MV-4-11 (cell line): ENCODE measurements at places on chromosomes 13 and 19.

GRCh38 chr13:65748227-65748626 is 1481.9 kb downstream of the PCDH9 start:
- DNase-seq: no peak

DNA sequence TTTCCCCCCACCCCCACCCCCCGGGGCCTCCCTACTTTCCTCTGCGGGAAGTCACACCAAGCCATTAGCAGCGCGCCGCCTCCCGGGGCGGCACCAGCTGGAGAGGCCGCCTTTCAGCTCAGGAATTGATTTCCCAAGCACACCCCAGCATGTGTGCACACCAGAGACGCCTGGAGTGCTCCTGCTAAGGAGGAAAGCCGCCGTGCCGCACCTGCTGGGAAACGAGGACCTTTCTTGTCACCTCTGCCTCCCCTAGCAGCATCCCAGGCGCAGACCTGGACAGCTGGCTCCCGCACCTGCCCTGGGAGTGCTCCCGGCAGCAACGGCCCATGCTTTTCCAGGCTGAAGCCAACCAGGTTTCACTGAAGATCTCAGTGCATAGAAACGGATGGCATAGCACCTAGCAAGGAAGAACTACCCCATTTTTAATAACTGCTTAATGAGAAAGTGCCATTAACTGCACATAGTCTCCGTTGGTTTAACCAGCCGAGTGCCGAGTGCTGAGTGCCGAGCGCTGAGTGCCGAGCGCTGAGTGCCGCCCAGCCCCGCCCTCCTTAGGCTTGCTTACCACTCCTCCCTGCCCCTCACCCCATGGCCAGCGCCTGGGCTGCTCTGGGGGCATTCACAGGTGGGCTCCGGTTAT is 165.0 kb downstream of the USP12 start:
- no peak for DNase-seq

GRCh38 chr13:74280795-74281490 is 146.7 kb upstream of the KLF12 start:
- DNase-seq: no peak

DNA sequence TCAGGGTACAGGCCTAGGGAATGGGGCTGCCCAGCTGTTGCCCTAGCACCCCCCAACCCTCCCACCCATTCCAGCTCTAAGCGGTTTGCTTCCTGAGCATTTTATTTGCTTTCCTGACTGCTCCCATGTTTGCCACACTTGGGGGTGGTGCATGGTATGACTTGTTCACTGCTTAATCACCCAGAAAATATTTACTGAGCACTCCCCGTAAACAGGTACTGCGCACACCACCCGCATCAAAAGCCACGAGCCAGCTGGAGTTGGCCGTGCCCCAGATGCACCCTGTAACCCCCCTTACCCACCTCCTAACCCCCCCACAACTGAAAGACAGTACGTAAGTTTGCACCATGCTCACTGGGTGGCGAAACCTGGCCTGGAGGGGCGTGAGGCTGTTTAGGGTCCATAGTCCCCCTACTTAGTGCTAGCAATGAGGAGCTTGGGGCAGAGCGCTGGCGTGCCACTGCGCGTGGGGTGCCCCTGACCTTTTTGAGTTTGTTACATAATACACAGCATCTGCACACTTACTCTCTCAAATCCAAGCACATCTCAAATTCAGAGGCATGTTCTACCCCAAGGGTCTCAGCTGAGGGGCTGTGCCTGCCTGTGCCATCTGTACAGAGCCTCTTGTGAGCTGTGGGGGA is 29.8 kb downstream of the DPF1 start:
- no peak for DNase-seq

- DNase-seq: peak; percentile 85
Observed at GRCh38 chr13:114142640-114143490, 10.4 kb upstream of the RASA3 start.

- no peak for DNase-seq
Observed at GRCh38 chr13:51818781-51819511, 15.0 kb upstream of the DHRS12 start.

DNA sequence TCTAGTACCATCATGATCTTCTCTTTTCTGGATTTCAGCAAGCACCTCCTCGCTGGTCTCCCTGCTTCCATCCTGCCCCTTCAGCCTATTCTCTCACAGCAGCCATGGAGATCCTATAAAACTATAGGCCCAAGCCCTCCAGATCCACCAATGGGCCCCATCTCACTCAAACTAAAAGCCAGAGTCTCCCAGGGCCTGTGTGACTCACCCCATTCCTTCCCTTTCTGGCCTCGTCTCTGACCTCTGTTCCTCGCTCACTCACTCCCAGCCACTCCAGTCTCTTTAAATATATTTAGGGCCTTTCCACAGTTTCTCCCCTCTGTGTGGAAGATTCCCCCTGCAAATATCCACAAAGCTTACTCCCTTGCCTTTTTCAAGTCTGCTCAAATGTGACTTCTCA is 89.7 kb downstream of the HSPH1 start:
- no peak for DNase-seq

GRCh38 chr19:52227196-52227940 is 37.5 kb downstream of the PPP2R1A start:
- no peak for DNase-seq

- DNase-seq: peak; percentile 45
Observed at GRCh38 chr19:39497996-39498797, 550 bp upstream of the DLL3 start.

- DNase-seq: peak; percentile 79
Observed at GRCh38 chr19:756236-756635, 5.3 kb downstream of the MISP start.

- peak; percentile 24 for DNase-seq
Observed at GRCh38 chr19:13315495-13315894, 165.3 kb downstream of the IER2 start.

- no peak for DNase-seq
Observed at GRCh38 chr13:74571811-74572210, 437.6 kb upstream of the KLF12 start.

DNA sequence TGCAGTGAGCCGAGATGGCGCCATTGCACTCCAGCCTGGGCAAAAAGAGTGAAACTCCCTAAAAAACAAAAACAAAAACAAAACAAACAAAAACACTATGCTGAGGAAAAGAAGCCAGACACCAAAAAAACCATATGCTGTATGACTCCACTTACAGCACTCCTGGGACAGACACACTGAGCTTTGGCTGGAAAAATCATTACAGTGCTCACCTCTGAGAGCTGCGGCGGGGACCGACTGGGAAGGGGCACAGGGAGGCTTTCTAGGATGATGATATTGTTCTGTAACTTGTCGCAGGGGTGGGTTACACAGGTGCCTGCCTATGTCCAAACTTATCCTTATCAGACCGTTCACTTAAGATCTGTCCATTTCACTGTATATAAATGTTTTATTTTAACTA is 7.8 kb downstream of the PNMA8A start:
- DNase-seq: no peak

- no peak for DNase-seq
Observed at GRCh38 chr13:29532116-29532515, 63.4 kb downstream of the SLC7A1 start.

DNA sequence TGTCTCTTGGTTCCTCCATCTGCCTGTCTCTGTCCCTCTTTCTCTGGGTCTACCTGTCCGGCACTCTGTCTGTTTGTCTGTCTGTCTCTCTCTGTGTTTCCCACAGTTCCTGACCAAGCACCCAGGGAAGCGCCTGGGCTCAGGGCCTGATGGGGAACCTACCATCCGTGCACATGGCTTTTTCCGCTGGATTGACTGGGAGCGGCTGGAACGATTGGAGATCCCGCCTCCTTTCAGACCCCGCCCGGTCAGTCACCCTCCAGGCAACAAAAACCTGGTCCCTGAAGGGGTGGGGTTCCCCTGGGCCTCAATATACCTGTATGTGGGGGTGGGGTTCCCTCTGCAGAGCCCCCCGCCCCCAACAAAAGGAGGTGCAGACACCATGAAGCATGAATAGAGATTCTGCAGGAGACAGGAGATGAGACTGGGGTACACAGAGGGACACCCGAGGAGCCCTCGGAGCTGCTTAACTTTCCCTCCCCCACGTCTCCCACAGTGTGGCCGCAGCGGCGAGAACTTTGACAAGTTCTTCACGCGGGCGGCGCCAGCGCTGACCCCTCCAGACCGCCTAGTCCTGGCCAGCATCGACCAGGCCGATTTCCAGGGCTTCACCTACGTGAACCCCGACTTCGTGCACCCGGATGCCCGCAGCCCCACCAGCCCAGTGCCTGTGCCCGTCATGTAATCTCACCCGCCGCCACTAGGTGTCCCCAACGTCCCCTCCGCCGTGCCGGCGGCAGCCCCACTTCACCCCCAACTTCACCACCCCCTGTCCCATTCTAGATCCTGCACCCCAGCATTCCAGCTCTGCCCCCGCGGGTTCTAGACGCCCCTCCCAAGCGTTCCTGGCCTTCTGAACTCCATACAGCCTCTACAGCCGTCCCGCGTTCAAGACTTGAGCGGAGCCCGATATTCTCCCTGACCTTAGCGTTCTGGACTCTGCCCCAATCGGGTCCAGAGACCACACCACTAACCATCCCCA is 2.6 kb upstream of the CACNG7 start:
- DNase-seq: no peak

DNA sequence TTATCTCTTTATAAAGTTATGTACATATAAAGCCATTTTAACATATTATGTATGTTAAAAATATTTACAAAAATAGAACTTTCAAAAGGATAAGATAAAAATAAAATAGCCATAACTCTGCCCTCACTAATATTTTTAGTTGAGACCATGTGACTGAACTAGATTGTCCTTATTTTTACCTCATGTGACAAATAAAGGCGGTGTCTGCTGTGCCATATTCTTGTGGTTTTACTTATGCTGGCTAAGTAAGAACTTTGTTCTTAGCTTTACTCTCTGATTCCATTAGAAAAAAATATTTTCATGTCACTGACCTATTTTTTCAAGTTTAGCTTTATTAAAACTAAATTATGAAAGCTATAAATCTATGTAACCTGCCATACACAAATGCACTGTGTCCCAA is 135.6 kb upstream of the TSC22D1 start:
- no peak for DNase-seq

DNA sequence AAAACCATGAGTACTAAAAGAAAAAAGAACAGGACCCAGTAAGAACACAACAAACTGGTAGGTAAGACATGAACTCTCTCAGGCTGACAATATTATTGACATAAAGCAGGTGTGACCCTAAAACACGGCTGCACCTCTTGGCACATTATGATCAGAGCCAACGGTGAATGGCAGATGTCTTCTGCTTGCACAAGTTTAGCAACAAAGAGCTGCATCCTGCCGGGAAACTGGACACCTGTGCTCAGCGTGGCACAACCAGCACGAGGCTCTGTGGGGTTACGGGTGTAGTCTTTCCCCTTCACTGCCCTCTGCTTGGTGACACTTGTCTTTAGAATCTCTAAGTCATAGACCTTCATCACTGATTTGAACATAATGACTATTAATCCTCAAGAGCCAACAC is 97.9 kb downstream of the DOCK9 start:
- no peak for DNase-seq

GRCh38 chr19:2033115-2033824 is 17.8 kb upstream of the BTBD2 start:
- no peak for DNase-seq

DNA sequence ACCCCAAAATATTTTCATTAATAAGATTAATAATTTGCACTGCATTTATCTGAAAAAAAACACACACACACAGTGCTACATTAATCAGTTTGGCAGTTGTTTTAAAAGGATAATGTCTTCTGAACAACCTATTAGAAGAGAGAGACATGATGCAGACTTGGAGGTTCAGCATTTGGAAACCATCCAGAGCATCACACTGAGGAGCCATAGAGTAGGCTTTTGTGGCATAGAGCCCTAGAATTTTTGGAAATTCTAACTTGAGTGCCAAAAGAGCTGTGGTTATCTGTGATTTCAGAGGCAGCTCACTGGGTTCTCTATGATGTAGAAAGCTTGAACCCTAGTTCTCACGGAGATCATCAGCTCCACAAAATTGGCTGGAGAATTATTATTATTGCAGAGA is 90.2 kb downstream of the RFC3 start:
- DNase-seq: no peak

DNA sequence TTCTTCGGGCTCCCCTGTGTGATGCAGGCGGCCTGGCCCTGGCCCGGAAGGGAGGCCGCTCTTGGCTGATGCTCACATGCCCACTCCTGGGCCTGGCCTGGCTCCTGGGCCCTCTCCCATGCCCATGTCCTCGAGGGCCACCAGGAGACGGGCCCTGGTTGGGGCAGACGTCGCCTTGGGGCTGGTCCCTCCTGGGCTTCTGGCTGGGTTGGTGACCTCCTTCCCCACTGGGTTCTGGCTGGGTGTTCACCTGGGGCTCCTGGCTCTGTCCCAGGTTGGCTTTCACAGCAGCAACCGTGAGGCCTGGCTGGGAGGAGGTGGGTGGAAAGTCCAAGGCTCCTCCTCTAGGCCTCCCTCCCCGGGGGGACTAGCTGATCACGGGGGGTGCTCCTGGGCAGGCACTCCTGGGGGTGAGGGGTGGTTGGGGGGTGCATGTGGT is 15.5 kb upstream of the SLC7A10 start:
- DNase-seq: no peak

- DNase-seq: peak; percentile 12
Observed at GRCh38 chr13:27868641-27869435, 51.0 kb upstream of the PDX1 start.

DNA sequence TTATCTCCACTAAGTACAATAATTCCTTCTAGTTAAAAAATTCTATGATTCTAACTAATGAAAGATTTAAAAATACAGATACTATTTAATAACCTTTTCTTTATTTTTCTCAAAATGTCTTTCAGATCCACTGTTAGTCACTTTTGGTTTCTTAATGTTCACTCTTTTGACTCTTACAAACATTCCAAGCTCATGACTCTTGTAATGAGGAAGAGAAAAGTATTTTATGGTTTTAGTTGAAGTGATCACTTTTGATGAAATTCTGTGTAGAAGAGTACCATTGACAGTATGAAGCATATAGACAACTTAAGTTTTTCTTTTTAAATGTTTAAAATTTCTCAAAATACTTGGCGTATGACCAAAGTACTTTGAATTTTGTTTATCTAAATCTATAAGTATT is 27.8 kb downstream of the COG3 start:
- DNase-seq: no peak

GRCh38 chr13:28001049-28001448 is 12.6 kb upstream of the URAD start:
- no peak for DNase-seq

- DNase-seq: no peak
Observed at GRCh38 chr13:32150794-32151193, 119.2 kb downstream of the FRY start.

GRCh38 chr19:33133438-33134031 is 1.6 kb downstream of the WDR88 start:
- DNase-seq: no peak

GRCh38 chr19:10245189-10245939 is 6.7 kb upstream of the MRPL4 start:
- no peak for DNase-seq
